Activated T-helper 9 cell treated with anti-CD3 and anti-CD28 coated beads, Interleukin-2, amount 50 U/mL, for 16 hours (primary cell): ENCODE measurements at places on chromosomes 1 and 21.

DNA sequence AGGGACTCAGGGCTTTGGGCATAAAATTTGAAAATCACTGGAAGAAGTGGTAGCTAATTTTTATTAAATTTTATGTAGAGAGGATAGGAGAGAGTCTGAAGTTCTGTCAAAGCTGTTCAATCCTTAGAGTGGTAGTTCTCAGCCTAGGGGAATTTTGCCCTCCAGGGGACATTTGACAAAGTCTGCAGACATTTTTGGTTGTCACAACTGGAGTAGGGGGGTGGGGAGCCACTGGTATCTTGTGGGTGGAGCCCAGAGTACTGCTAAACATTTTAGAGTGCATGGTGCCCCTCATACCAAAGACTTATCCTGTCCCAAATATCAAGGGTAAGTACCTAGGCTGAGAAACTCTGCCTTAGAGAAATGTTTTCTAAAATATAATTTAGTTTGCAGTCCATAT lies 30.2 kb downstream of the RASAL2 start:
- DNase-seq, result no peak

GRCh38 chr1:46804926-46805325 lies 6.1 kb downstream of the CYP4B1 start:
- DNase-seq, result no peak

DNA sequence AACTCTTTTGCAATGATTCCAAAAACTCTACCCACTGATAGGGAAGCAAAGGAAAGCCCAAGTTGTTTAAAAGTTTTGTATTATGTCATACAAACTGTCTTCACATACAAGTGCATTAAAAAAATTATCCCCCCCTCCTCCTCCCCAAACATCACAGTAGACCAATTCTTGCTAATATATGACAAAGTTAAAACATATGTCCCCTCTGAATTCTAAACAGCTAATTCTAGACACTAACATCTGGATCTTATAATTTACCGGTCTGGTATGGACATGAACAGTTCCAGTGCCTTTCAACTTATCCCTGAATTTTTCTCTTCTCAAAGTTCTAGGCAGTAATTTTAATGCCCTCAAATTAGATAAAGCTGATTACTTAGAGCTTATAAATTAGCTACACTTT lies 13.4 kb downstream of the RIT1 start:
- DNase-seq, result no peak

- no peak for DNase-seq
Measured at GRCh38 chr1:184598403-184599193, 156.1 kb downstream of the EDEM3 start.

- no peak for DNase-seq
Measured at GRCh38 chr1:238052496-238053266, 162.0 kb upstream of the ZP4 start.

GRCh38 chr1:179023946-179024650 lies 1.6 kb upstream of the FAM20B start:
- no peak for DNase-seq

GRCh38 chr1:37315371-37315846 lies 159.0 kb upstream of the ZC3H12A start:
- no peak for DNase-seq

DNA sequence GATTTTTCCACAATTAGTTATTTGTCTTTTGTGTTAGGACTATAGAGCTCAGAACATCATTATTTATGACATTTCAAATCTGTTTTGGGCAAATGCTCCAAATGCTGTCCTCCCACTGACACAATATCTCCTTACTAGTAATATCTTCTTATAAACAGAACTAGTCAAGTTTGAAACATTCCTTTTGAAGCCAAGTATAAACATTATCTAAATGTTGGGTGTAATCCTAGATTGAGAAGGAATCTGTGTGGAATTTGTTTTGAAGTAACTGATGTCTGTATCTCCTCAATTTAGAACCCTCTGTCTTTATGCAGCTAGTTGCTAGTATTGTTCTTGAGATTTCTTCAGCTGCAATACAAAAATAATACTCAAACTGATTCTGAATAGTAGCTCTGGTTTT lies 28.5 kb upstream of the PAXBP1 start:
- no peak for DNase-seq

DNA sequence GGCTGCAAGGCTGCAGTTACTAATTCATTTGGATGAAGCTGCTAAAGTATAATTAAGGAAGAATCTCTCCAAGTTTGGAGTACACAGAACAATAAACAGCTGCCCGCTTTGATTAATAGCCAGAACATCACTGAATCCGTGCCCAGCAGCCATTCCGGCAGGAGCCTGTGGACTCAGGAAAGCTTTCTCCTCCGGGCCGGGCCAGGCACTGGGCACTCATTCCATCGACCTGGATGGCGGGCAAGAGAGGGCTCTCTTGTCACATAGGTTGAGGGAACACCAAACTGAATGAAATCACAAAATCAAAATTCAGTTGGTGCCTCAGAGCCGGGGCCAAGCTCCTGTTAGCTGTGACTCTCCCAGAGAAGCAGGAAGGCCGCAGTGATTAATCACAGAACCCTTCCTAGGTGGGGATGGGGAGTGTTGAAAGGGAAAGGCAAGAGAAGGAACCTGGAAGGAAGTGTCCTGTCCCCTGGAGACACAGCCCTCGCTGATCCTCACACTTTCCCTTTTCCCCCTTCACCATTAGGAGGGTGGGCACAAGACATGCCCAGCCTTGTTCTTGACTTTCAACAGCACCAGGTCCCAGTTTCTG lies 306.7 kb downstream of the NPHP4 start:
- no peak for DNase-seq

DNA sequence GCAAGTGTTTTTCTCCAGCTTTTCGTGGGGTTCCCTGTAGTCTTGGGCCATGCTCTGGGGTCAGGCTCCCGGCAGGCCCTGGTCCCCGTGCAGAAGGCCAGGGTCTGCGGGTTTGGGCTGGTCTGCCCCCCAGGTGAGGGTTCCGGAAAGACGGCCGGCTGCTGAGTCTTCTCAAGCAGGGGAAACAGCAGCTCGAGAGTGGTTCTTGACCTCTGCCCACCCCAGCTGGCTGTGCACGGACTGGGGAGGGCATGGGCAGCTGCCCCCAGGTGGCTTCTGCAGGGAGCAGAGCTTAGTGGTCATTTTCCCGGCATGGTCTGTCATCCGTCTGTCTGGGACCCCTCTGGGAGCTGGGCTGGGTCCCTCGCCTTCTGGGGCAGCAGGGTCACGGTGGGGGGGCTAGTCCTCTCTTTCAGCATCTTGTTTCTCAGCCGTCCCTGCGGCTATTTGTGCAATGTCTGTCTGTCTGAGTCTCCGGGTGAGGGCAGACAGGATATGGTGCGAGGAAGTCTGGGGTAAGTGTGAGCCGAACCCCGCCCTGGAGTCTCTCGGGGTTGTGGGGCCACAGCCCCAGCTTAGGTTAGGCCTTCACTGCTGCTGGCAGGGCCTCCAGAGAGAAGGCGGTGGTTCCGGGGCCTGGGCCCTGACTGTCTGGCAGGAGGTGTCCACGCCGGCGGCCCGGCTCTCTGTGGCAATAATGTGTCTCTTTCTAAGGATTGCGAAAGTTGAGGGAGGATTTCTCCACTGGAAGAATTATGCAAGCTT lies 6.1 kb downstream of the SKI start:
- peak; percentile 44 for DNase-seq

- DNase-seq, result no peak
Measured at GRCh38 chr1:60904099-60904851, 178.1 kb upstream of the NFIA start.

DNA sequence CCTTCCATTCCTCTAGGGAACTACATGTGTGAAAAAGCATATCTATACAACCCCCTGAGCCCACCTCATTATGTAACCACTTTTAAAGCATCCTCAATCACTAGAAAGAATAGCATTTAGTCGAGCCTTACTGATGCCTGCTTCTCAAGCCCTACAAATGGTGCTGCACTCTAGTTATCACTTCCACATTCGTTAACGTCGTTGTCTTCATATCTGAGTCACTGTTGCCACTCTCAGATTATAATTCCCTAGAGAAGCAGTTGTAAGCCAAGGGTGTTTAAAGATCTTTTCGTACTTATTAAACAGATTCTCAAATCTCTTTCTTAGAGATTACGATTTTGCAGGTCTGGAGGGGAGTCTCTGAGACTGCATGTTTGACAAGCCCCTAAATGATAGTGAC lies 16.5 kb downstream of the ATP1B1 start:
- DNase-seq, result no peak

DNA sequence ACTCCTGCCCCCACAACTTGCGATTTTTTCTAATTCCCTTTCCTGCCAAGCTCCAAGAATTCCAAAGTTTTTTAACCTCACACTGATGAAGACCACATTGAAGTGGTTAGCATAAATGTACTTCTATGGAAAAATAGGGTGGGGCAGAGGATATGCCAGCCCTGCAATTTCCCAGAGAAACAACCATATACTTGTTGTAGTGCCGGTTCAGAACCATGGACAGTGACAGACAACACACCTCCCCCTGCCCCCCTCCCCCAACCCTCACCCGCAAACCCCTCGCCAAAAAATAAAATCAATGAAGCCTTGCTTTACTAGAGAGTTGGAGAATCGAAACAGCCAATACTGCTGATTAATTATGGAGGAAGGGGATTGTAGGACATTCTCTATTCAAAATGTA lies 109.5 kb upstream of the GRIK3 start:
- DNase-seq, result no peak

- no peak for DNase-seq
Measured at GRCh38 chr1:91578320-91579109, 77.9 kb downstream of the CDC7 start.

DNA sequence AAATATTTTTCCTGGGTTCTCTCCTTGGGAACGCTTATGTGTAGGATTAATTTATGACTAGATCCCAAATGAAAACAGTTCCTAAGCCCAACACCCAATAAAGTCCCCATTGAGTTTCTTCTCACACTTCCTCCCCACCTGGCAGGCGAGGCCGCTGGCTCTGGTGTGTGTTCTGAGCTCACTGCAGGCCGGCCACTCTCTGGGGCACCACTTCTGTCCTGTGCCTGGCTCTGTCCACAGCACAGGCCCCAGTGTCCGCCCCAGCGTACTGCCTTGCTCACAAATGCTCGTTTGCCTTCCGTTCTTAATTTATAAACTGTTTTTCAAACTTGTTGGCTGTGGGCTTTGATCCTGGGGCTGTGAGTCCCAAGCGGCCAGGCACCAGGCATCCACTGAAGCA lies 90.6 kb downstream of the TLR5 start:
- DNase-seq, result no peak

DNA sequence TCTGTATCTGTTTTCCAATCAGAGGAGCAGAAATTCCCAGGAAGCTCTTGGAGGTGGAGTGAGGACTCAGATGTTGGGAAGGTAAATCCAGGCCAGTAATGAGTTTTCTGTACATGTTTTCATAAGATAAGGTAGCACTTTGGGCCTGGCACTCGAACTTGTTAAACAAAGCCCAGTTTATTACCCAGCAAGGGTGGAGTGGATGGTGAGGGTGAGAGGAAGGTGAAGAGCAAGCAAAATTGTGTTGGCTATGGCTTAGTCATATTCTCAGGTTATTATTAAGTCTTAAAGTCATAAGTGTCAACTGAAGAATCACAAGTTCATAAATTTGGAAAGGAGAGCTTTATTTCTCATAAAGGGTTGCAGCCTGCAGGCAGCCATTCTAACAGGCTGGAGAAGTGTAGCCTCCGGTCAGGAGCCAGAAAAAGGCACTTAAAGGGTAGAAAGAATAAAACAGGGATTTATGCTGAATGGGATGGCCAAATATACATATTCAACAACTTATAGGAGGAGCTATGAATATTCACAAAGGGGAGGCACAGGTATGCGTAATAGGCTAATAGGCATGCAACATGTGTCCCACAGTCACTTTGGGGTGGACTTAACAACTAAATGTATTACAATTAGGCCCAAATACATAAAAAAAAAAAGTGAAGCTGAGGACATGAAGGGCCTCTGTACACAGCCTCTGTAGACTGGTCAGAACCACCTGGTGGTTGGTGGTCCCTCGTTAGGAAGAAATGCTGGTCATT lies 523.9 kb downstream of the LMO4 start:
- no peak for DNase-seq

DNA sequence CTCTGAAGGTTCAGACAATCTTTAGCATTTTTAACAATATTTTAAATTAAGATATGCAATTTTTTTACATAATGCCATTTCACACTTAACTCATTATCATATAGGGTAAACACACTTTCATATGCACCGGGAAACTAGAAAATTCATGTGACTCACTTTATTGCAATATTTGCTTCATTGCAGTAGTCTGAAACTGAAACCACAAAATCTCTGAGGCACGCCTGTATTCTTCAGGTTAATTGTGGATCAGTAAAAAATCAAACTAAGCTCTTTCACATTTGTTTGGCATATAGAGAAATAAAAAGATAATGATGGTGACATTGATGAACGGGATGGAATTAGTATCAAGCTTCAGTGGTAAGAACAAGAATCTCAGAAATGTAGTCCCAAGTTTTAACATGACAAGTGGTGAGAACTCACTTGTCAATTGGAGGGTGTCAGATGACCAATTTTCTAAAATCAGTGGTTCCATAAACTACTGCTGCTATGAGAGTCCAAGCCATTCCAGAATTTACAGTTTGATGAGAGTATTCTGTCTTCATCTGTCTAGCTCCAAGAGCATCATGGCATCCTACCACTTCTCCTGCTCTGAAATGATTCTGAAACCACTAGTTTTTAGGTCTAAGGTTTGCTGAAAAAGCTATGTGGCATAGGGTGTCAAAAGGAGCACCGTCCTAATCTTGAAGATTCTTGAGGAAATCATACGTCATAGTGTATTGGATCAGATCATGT lies 281.0 kb downstream of the PTPRC start:
- no peak for DNase-seq

DNA sequence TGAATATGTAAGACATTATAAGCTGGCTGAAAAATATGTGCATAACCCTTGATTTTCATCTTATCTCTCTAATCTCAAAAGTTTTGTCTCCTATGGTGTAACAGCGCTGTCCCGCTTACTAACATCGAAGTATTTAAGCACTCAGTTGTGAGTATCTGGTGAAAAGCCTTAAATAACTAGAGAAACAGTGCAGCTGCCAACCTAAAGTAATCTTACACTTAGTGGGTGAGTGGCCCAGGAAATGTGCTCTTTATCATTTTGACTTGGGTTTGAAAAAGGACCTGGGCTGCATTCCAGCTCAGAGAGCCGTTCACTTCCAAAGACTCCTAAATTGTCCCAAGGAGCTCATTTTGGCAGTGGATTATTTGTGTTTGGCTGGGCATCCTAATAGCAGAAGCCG lies 225.9 kb downstream of the SPATA17 start:
- no peak for DNase-seq

- DNase-seq, result no peak
Measured at GRCh38 chr1:50975436-50975835, 5.4 kb downstream of the CDKN2C start.

DNA sequence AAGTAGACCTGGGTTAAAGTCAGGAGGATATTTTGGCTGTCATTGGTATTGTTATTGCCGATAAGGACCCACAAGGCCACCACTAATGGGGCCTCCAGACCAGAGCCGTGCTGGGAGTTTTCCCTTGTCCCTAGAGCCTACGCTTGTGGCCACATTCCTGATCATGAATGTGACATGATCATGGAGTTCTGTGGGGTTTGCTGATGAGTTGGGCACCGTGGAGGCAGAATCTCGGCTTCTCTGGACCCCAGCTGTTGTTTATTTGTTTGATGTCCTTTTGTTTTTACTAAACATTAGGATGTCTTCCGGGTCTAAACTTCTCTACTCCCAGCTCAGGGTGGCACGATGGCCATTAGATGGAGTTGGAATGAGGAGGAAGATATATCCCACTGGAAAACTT lies 74.9 kb upstream of the TMPRSS2 start:
- no peak for DNase-seq
